ENCODE measurements at places on chromosomes 5 and 9. TPM values are rescaled to one million over a fixed set of nuclear protein-coding genes. Genes with fewer than 3 reads are reported as not detected.

The FGF10 gene
- total RNA-seq: 1.0 TPM

The VAV2 gene
- 8.7 TPM for total RNA-seq

The CCNG1 gene
- total RNA-seq: 155 TPM

The TSLP gene
- 1.2 TPM for total RNA-seq

The RASGRF2 gene
- total RNA-seq: 5.7 TPM

The EIF4E1B gene
- not detected for total RNA-seq

The KCNV2 gene
- total RNA-seq: not detected

The CCL28 gene
- 0.34 TPM for total RNA-seq

The KIF24 gene
- total RNA-seq: 3.7 TPM

The HAVCR2 gene
- 0.17 TPM for total RNA-seq

The NOXA1 gene
- 0.17 TPM for total RNA-seq

The SPATA31E1 gene
- total RNA-seq: not detected

The SH2D3C gene
- not detected for total RNA-seq

The QSOX2 gene
- total RNA-seq: 20.3 TPM

The GFI1B gene
- total RNA-seq: under 0.01 TPM

The N4BP3 gene
- 0.34 TPM for total RNA-seq

The ENHO gene
- total RNA-seq: not detected

The LAMC3 gene
- total RNA-seq: 0.74 TPM

The GPX8 gene
- 137 TPM for total RNA-seq

The C5orf52 gene
- not detected for total RNA-seq

The SOX30 gene
- 0.15 TPM for total RNA-seq

The PCDHA9 gene
- not detected for total RNA-seq

The NUTM2F gene
- not detected for total RNA-seq

The PCDHGB5 gene
- 13.8 TPM for total RNA-seq

The ZFAND5 gene
- total RNA-seq: 50.1 TPM

The TMEM141 gene
- 85.4 TPM for total RNA-seq

The PCDHA4 gene
- under 0.01 TPM for total RNA-seq

The GRM6 gene
- not detected for total RNA-seq

The TMEM215 gene
- not detected for total RNA-seq

The LCN15 gene
- total RNA-seq: not detected

The CBY3 gene
- total RNA-seq: not detected

The PCDHGB4 gene
- total RNA-seq: 4.0 TPM

The PDE8B gene
- 0.15 TPM for total RNA-seq

All from bronchus fibroblast of lung (primary cell).